ENCODE measurements at places on chromosomes 4 and X. TPM values are rescaled to one million over a fixed set of nuclear protein-coding genes. Genes with fewer than 3 reads are reported as not detected.

Gene CT83
- total RNA-seq: not detected

DNA sequence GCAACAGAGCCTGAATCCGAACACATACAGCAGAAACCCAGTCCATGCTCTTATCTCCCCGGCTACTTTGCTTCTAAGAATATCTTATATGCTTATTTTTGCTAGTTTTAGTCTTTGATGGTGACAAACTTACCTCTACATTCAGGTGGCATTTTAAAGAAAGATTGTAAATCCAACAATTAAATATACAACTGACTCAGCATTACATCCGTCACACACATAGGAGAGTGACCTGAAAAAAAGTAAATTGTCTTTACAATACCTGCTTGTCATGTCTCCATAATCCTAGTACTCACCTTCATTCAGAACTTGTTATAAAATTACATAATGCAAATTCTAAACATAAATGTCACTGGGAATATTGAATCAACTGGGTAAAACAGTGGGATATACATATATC is 30.6 kb upstream of the BMP3 start:
- no peak for DNase-seq

DNA sequence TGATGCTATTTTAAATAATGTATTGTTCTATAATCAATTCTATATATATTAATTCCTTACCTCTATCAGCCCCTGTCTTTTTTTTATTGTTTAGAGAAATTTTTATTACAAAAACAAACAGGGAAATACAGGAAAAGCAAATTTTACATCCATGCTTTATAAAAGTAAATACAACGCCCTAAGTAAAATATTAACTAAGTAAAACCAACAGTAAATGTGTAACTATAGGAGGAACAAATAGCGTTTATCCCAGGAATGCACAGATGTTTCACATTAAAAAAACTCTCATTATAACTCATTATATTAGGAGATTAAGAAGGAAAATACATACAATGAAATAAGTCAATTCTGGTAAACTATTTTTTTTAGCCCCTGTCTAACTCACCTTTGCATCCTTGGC is 8.2 kb upstream of the ITM2A start:
- no peak for DNase-seq

- DNase-seq: no peak
Measured at GRCh38 chrX:119871245-119871598, 311 bp downstream of the RNF113A start.

Gene SLC9A7
- total RNA-seq: 46.6 TPM
